Left ventricle myocardium inferior (tissue), 1 donor: ENCODE measurements at places on chromosomes 7 and 10. TPM values are rescaled to one million over a fixed set of nuclear protein-coding genes. Genes with fewer than 3 reads are reported as not detected.

Gene KIN
- 10.0 TPM for total RNA-seq

DNA sequence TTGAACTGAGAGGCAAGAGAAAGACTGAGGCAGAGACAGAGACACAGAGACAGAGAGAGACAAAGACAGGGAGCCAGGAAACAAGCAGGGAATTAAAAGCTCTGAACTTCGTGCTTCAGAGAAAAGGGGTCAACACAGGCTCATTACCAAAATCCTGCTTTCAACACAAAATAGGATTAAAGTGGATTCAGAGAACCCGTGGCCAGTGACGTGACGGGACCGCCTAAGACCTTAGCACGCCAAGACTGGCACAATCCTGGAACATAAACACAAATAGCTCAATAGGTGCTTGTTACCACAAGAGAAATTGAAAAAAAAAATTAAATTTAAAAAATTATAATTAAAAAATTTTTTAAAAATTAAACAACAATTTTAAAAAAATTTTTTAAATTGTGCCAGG is 21.5 kb downstream of the ASB13 start:
- H3K4me3 ChIP-seq: no peak overlapping the region
- peaks cover 52% of the 10 kb centered on the region for H3K4me1 ChIP-seq
- H3K36me3 ChIP-seq: peaks cover 56% of the 10 kb centered on the region
- DNase-seq: no peak
- H3K27ac ChIP-seq: peak overlapping the region; percentile 85

- peak overlapping the region; percentile 18 for H3K4me3 ChIP-seq
- H3K27ac ChIP-seq: peak overlapping the region; percentile 73
- no peaks in the 10 kb centered on the region for H3K27me3 ChIP-seq
- peaks cover 68% of the 10 kb centered on the region for H3K4me1 ChIP-seq
These were observed 3.8 kb upstream of the IL6 start for GRCh38 chr7:22723181-22723601.

Gene COBL
- total RNA-seq: 77.1 TPM
